Smooth muscle cell of trachea (primary cell): ENCODE measurements at places on chromosomes 7 and 10. TPM values are rescaled to one million over a fixed set of nuclear protein-coding genes. Genes with fewer than 3 reads are reported as not detected.

The COL28A1 gene
- total RNA-seq = 0.58 TPM in 1 of 2 replicates, not detected in the other

The CHN2 gene
- total RNA-seq = 0.17 and 0.29 TPM in 2 replicates

The GOLGA7B gene
- total RNA-seq = not detected in 2 replicates

The CPA2 gene
- not detected in 2 replicates for total RNA-seq

The VIPR2 gene
- under 0.01 TPM in 1 of 2 replicates, not detected in the other for total RNA-seq

The KCP gene
- total RNA-seq = under 0.01 and 0.66 TPM in 2 replicates

The GJD4 gene
- not detected in 2 replicates for total RNA-seq

The SPDYE2 gene
- total RNA-seq = not detected in 2 replicates

The SERPINE1 gene
- total RNA-seq = 123 and 260 TPM in 2 replicates

The GRM8 gene
- total RNA-seq = not detected in 2 replicates

The HNRNPA2B1 gene
- total RNA-seq = 58.2 and 190 TPM in 2 replicates

The DEPP1 gene
- 38.4 and 77.9 TPM in 2 replicates for total RNA-seq

The FFAR4 gene
- total RNA-seq = not detected in 2 replicates

The SAMD9 gene
- total RNA-seq = 13.4 and 13.8 TPM in 2 replicates

The TSPAN12 gene
- 0.73 and 1.5 TPM in 2 replicates for total RNA-seq

The ANK3 gene
- total RNA-seq = 0.99 and 4.5 TPM in 2 replicates

The FBXO24 gene
- 0.15 and 0.33 TPM in 2 replicates for total RNA-seq

The GARIN1A gene
- total RNA-seq = 1.5 TPM in 2 replicates

The GPR37 gene
- 1.7 and 4.5 TPM in 2 replicates for total RNA-seq

The SYNPO2L gene
- total RNA-seq = not detected in 2 replicates

The FAM171A1 gene
- total RNA-seq = 14.0 and 22.7 TPM in 2 replicates

The HTR7 gene
- total RNA-seq = 0.58 and 0.83 TPM in 2 replicates

The CALD1 gene
- 176 and 232 TPM in 2 replicates for total RNA-seq

The PNLIPRP3 gene
- 0.17 TPM in 1 of 2 replicates, not detected in the other for total RNA-seq

The PKD2L1 gene
- not detected in 2 replicates for total RNA-seq

The C1QL3 gene
- not detected in 2 replicates for total RNA-seq

The RAPGEF5 gene
- 1.3 and 1.6 TPM in 2 replicates for total RNA-seq

The CALN1 gene
- total RNA-seq = not detected in 2 replicates

The TET1 gene
- total RNA-seq = 3.3 and 4.7 TPM in 2 replicates

The KCNIP2 gene
- 0.29 and 0.66 TPM in 2 replicates for total RNA-seq

The DRGX gene
- total RNA-seq = not detected in 2 replicates

The CDNF gene
- total RNA-seq = 3.1 and 3.6 TPM in 2 replicates

The MSMB gene
- not detected in 2 replicates for total RNA-seq

The ARHGAP22 gene
- 60.2 and 70.8 TPM in 2 replicates for total RNA-seq

The STAG3 gene
- total RNA-seq = 0.66 and 1.6 TPM in 2 replicates

The SBDS gene
- total RNA-seq = 87.3 and 88.7 TPM in 2 replicates

The SPDYE11 gene
- under 0.01 TPM in 1 of 2 replicates, not detected in the other for total RNA-seq

The SFTPA1 gene
- not detected in 2 replicates for total RNA-seq
